CD4-positive, alpha-beta T cell treated with Interleukin-15 for 4 hours (primary cell): ENCODE measurements at places on chromosomes 16 and 17.
A peak's percentile ranks its signal among the peaks of the same experiment; 100 is the strongest.

GRCh38 chr17:48030531-48030930, 7.1 kb downstream of the COPZ2 start:
- DNase-seq = no peak

GRCh38 chr16:74605746-74606520, 981 bp downstream of the GLG1 start:
- no peak for DNase-seq

DNA sequence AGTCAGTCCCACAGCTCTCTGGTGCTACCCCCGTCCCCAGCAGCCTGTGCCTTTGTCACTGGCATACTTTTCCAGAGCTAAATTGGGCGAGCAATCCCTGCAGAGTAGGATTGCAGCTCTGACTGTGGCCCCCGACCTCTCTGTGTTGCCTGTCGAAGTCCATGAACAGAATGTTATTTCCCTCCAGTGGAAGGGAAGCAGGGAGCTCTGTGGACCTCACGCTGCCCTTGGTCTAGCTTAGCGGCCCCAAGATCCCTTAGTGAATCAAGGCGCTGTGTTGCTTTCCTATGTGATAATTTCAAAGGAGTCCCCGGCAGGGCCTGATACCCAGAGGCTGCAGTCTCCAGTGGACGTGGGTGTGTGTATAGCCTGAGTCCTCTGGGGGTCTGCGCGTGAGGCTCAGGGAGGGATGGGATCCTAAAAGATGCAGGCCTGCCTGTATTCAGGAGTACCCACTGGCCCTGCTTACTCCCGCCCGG, 15.5 kb upstream of the CD300A start:
- DNase-seq = no peak

DNA sequence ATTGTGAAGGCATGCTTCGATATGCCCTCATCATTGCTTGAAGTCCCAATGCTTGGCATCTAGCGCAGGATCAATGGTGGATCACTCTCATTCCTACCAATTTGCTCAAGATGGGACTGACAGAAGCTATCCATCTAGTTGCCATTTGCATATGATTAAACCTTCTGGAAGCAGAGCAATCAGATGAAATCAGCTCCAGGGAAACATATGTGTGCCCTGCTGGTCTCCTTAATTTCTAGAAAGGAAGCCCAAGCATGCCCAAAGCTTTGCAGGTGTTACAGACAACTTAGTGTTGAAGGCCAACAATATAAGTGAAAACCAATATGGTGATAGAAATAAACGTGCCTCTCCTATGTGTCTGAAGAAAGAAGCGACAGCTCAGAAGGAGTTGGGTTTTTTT, 350.0 kb upstream of the ERCC4 start:
- DNase-seq = no peak

DNA sequence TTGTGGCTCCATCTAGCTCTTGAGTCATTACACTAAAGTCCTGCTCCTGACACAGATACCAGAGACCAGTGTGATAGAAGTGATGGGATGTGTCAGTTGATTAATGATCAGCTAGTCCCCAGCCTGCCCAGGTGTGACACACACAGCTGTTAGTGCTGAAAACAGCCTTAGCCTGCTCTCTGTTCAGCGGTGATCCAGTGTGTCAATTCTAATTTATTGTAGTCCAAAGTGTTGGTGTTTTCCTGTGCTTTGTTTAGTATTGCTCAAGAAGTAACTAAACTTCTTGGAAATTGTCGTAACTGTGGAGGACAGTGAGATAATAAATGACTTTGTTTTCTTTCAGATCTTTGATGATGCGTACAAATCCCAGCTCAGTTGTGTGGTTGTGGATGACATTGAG, 92.3 kb downstream of the WNT3 start:
- DNase-seq = no peak

DNA sequence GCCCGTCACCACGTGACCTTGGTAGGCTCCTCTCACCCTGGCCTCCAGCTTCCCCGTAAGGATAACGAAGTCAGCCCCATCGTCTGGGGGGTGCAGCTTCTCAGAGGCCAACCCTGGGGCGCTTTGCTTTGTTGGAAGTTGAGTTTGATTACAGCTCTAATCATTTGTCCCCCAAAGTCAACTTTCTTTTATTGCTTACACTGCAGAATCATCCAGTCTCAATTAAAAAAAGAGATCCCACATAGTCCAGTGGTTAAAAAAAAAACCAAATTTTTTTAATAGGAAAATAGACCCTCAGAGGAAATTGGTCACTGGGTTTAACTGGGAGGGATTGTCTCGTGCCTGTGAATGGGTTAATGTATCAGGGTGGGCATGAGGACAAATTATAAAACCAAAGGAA, 7.8 kb upstream of the GPRC5C start:
- DNase-seq = no peak

- no peak for DNase-seq
These were observed 255.1 kb downstream of the MAP2K6 start for GRCh38 chr17:69669441-69670178.

GRCh38 chr17:57527221-57528057, 217.7 kb downstream of the CCDC182 start:
- no peak for DNase-seq

DNA sequence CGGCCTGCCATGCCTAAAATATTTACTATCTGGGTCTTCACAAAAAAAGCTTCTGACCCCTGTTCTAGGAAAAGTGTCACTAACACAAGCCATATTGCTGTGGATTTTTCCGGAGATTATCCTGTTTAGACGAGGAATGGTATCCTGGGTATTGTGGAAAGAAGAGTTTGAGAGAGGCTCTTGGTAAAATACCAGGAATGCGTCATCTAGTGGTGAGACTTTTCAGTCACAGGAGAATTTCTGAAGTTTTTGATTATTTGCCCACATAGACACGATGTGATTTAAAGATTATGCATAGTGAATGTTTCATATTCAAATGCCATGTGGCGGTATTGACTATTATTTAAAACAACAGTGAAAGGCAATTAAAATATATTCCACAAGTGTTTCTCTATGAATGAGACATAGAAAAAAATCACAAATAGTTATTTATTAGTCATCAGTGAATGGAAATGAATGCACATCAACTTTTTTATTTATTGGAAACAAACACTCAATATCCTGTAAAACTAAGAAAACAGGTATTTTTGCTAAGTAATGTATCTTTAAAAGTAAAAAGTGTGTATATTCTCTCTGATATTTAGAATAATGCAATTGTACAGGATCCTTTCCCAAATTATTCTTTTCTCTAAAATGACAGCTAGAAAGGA, 7.8 kb downstream of the KRT28 start:
- DNase-seq = no peak

DNA sequence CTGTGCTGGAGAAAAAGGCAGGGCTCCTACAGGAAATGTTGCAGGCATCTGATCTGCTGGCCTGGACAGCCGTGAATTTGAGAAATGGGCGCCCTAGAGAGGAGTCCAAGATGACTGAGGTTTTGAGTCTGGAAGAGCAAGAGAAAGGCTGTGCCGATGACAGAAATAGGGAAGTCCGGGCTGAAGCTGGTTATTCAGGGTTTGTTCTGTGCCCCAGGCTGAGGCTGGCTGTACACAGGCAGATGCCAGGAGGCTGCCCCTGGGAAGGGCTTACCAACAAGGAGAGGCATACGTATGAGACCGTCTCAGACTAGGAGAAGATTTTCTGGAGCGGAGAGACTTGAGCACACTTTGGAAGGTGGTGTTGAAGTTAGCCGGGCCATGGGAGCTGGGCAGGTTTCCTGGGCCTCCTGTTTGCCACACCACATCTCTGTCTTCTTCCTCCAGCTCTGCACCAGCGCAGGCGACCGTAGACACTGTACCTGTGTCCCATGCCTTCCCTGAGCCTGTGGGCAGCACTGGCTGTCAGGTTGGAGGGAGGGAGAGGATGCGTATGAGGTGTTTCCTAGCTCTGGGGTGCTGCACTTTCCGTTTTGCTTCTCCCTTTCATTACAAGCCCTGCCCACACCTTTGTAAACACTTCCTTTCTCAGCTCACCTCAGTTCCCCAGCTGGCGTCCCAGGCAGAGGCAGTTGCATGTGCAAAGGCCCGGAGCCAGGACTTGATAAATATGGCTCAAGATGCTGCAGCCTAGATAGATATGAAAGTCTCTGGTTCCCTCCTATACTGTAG, 80.8 kb downstream of the SPECC1 start:
- DNase-seq = no peak

GRCh38 chr17:81869221-81870130, 1.7 kb downstream of the ARHGDIA start:
- DNase-seq = peak; percentile 30

- no peak for DNase-seq
These were observed 9.3 kb upstream of the CNP start for GRCh38 chr17:41957031-41957868.

DNA sequence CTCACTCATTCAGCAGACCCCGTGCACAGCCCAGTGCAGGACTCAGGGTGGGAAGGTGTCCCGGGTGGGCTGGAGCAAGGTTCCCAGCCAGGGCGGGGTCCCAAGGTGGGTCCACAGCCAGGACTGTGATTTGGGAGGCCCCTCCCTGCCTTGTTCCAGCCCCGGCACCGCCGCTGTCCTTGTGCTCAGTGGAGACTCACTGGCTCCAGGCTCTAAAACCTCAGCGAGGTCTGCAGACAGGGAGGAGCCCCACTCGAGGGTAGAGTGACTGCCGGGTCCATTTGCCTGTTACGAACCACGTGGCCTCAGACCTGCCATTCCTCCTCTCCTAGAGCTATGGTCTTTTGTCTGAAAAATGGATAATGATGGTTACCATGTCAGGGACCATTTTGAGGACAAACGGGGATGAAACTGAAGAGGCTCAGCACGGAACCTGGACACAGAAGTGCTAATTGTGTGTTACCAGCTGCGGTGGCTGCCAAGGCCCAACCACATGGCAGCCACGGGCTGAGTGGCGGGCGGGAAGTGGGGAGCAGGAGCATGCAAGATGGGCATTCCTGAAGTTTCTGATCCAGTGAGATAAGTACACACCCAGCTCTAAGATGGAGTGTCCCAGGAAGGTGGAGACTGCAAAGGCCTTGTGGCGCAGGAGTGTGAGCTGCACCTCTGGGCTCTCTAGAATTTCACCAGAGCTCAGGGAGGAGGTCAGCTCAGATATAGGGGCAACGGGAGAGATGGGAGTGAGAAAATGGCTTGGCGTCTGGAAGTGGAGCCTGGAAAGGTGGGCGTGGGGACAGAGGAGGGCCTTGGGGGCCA, 317.6 kb downstream of the SEC14L1 start:
- no peak for DNase-seq

- no peak for DNase-seq
These were observed 679.7 kb upstream of the SOX9 start for GRCh38 chr17:71441098-71441497.

- no peak for DNase-seq
These were observed 139.6 kb downstream of the HS3ST3A1 start for GRCh38 chr17:13462146-13462545.

DNA sequence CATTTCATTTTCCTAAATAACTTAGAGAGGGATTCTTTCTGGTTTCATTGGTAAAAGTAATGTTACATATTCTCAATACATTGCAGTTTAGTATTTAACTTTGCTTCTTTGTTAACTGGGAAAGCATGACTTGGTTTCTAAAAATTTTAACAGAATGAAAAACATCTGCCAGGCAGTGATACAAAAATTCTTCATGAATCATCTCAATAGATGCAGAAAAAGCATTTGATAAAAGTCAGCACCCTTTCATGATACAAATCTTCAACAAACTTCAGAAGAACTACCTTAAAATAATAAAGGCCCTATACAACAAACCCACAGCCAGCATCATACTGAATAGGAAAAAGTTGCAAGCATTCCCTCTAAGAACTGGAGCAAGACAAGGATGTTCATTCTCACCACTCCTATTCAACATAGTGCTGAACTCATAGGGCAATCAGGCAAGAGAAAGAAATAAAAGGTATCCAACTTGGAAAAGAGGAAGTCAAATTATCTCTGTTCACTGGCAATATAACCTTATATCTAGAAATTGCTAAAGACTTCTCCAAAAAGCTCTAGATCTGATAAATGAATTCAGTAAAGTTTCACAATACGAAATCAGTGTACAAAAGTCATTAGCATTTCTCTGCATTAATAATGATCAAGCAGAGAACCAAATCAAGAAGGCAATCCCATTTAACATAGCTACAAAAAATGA, 50.4 kb downstream of the SLFN5 start:
- no peak for DNase-seq

- DNase-seq = no peak
These were observed at the start of gene TBX4 for GRCh38 chr17:61452301-61453290. TBX4 (plus strand) TSS chr17:61452422; CDS start chr17:61456491, 4,069 bp downstream.
